ENCODE measurements at places on chromosomes 4 and X.

- DNase-seq = no peak
Observed at GRCh38 chrX:11837437-11837836, 79.4 kb downstream of the MSL3 start.

DNA sequence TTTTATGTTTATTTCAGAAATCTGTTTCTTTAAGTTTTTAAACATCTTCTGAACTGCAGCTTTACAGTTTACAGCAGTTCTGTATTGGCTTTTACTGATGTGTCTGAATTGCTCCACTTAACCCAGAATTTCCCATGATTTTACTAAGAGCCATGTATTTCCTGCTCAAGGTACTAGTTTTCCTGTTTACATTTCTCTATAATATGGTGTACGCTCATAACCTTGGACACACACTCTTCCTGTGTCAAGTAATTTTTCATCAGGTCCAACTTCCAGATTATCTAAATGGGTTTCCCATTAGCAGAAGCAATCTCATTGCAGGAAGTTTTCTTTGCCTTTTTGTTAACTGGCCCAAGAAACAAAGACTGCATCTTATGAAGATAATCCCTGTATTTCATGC lies 12.3 kb downstream of the ELF2 start:
- no peak for DNase-seq

DNA sequence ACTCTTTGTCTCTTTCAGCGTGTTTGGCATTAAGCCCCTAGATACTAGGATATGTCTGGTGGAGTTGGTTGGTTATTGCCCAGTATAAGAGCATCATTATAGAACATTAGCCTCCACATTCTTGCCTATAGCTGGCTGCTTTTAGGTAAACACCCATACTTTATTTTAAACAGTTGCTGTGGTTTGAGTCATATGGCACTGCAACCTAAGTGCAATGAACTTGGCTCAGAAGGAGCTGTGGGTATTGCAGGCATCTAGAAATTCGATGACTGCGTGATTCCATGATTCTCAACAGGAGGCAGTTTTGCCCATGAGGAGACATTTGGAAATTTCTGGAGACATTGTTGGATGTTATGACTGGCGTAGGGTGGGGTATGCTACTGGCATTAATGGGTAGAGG lies 49.5 kb downstream of the DCLK2 start:
- no peak for DNase-seq

- DNase-seq = no peak
Observed at GRCh38 chr4:104752337-104752736, 257.6 kb upstream of the CXXC4 start.

DNA sequence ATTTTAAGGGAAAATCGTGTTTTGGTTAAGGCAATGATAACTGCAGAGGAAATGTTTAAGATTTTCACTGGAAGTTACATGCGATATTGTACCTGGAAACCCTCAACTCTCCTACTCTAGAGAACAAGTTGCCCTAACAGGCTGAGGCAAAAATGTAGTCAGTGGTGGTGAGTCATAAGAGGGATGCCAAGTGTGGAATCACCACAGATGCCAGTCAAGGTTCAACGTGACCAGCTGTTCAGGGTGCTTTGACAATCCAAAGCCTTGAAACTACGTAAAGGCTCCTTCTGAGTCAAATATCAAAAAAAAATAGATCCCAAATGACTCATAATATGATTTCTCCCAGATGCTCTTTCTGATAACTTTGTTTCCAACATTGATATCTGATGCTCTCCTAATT lies 77.9 kb upstream of the AFF2 start:
- no peak for DNase-seq

- no peak for DNase-seq
Observed at GRCh38 chrX:41922431-41923151, 763 bp downstream of the CASK start.

GRCh38 chr4:162957521-162958143 lies 209.1 kb downstream of the NAF1 start:
- no peak for DNase-seq

- DNase-seq = peak; percentile 59
Observed at GRCh38 chr4:84920617-84921016, 45.9 kb downstream of the WDFY3 start.

DNA sequence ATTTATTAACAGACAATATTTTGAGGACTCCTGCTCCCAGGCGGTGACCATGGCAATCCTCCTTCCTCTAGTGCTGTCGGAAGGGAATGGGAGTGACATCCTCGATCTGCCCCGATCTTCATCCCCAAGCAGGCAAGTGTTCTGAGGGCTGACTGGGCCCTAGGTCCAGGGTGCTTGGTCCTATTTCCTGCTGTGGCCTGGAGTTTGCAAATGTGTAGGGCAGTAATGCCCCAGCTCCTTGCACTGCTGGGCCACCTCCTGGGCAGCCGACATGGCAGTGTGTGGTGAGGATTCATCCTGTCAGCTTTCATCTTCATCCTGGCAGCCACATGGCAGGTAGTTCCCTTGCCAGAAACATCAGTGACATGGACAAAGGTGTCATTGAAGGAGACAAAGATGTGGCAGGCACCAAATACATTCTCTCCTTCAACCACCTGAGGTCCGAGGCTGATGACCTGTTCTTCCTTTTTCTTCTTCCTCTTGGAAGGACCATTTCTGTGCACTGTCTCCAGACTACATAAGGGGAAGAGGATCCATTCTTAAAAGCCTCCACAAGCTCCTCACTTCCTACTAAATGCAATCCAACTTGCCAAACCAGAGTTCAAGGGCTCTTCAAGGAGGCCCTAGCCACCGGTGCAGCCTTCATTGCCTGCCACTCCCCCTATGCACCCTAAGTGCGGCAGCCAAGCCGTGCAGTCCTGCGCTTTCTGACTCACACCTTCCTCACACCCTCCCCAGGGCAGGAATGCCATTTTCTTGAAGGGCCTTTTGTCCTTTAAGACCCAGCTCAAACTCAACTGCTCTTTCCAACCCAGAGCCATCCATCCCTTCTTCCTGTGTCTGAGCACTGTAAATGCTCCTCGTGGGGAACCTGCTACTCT lies 65.7 kb downstream of the TMEM154 start:
- DNase-seq = peak; percentile 74

- peak; percentile 26 for DNase-seq
Observed at GRCh38 chr4:114019276-114019968, 40.0 kb upstream of the ARSJ start.

- DNase-seq = no peak
Observed at GRCh38 chrX:16199343-16199742, 32.1 kb downstream of the MAGEB17 start.

- no peak for DNase-seq
Observed at GRCh38 chr4:156312261-156312847, 358.7 kb upstream of the CTSO start.

DNA sequence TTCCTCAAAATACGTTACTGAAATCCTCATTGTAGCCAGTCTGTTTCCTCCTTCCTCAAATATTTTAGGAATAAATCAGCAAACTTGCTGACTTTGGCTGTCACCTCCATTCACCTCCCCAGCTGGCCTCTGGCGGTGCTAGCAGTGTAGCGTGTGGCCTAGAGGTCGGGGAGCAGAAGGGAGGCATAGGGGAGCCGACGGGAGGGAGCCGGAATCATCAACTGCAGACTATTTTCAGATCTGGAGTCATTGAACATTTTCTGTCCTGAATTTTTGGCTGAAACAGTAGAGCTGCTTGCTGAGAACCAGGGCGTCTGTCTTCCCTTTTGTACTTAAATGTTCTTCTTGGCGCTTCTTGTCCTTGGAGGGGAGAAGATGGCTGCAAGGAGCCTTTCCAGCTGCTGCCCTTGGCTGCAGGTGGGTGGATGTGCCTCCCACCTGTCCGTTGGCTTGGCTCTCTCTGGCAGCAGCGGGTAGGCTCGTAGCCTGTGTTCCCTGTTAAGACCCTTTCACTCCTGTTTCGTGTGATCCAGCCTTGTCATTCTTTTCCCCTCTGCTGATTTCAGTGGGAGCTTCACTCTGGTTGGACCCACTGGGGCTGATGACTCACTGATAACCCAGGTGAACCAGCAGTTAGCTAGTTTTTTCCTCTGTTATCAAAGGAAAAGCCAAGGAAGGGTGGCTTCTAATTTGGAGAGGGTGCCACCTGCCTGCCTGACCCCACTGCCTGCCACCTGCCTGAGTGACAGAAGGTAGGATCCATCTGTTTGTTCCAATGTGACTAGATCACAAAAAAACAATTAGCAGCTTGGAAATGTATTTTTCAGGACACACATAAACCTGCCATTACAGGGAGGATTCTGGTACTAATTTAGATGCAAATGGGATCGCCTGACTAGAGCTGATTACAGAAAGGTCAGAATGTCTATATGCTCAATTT lies 135.9 kb downstream of the GATB start:
- no peak for DNase-seq

DNA sequence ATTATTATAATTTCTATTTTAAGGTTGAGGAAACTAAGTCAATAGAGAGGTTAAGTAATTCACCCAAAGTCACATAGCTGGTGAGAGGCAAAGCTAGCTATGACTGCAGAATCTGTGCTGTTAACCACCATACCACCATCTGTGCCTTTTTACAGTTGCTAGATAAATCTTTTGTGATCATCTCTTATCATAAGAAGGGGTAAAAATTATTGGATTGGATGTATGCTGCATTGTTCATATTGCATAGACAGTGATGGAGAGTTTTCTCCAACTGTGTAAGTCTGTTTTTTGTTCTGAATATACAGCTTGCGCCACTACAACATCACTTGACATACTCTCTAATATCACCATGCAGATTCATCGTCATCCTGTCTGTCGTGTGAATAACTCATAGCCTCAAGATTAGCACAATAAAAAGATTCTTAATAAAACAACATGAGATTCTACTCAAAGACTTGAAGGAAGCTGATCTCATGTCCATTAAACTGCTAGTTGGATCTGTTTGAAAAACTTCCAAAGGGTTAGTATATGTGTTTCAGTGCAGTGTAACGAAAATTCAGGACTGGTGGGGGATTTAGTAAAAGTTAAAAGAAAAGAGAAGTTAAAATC lies 495.9 kb downstream of the SPRY1 start:
- no peak for DNase-seq

- DNase-seq = no peak
Observed at GRCh38 chrX:17833954-17834353, 27.1 kb downstream of the RAI2 start.

DNA sequence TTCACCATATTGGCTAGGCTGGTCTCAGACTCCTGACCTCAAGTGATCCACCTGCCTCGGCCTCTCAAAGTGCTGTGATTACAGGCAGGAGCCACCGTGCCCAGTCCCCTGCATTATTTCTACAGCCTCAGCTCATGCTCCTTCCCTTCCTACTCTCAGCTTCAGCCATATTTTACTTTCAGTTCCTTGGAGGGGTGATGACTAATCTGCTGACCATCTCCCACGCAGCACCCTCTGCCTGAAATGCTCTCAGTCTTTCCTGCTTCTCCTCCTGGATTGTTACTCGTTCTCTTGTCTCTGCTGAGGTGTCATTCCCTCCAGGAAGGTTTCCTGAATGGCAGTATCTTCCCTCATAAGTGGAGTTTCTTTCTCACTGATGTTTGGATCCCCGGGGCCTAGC lies 63.3 kb downstream of the MOSPD2 start:
- peak; percentile 38 for DNase-seq

DNA sequence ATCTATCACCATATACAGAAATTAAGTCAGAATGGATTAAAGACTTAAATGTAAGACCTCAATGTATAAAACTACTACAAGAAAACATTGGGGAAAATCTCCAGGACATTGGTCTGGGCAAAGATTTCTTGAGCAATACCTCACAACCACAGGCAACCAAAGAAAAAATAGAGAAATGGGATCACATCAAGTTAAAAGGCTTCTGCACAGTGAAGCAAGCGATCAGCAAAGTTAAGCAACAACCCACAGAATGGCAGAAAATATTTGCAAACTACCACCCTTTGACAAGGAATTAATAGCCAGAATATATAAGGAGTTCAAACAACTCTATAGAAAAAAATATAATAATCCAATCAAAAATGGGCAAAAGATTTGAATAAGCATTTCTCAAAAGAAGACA lies 236.9 kb upstream of the EMCN start:
- DNase-seq = no peak

DNA sequence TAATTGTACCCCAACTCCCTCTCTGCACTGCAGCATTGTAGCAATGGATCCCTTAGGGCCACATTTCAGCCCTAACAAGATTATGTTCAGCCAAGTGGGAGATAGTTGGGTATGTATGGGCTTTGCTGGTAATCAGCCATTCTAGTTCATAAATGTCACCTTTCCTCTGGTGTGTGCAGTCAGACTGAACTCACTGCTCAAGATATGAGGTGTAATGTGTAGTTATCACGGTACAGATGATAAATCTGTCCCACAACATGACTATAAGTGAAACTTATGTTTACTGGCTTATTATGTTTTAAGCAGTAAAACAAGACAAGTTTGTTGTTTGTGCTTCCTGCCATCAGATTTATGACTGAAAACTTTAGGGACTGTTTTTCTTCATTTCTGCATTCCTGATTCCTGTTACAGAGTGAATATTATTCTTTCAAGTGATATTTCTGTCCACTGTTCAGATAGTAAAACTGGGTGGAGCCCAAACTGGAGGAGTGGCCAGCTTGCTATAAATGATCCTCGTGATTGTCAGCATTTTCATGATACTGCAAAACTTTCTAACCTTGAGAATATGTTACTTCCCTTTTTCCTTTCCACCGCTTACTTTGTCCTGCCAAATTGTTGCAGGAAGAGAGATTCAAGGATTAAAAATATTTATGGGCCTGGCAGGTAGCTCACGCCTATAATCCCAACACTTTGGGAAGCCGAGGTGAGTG lies 44.9 kb downstream of the ANAPC4 start:
- DNase-seq = no peak

DNA sequence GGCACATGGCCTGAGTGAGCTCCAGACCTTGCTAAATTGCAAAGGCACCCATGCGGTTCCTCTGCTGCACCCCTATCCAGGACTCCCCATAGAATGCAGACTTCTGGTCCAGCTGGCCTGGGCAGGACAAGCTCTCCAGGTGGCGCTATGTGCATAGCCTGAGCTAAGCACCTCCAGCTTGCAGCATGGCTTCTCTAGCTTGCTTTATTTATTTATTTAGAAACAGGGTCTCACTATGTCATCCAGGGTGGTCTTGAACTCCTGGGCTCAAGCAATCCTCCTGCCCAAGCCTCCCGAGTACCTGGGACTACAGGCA lies 5.5 kb upstream of the WFS1 start:
- DNase-seq = no peak

GRCh38 chr4:2598511-2599303 lies 62.3 kb downstream of the FAM193A start:
- DNase-seq = no peak
